ENCODE measurements at places on chromosomes 16 and 17. TPM values are rescaled to one million over a fixed set of nuclear protein-coding genes. Genes with fewer than 3 reads are reported as not detected.

GRCh38 chr17:28041844-28042656 is 427 bp upstream of the NLK start:
- H3K27ac ChIP-seq: peak overlapping the region; percentile 90
- H3K27me3 ChIP-seq: no peaks in the 10 kb centered on the region
- peak overlapping the region; percentile 78 for H3K4me3 ChIP-seq
- peaks cover 32% of the 10 kb centered on the region for H3K4me1 ChIP-seq
- H3K36me3 ChIP-seq: no peaks in the 10 kb centered on the region
- DNase-seq: no peak

- DNase-seq: no peak
- no peaks in the 10 kb centered on the region for H3K4me1 ChIP-seq
- no peaks in the 10 kb centered on the region for H3K27me3 ChIP-seq
- H3K27ac ChIP-seq: no peak overlapping the region
- H3K36me3 ChIP-seq: peaks cover 12% of the 10 kb centered on the region
These were observed 65.5 kb downstream of the DYNLRB2 start for GRCh38 chr16:80606221-80606766.

CDRT15L2 gene
- total RNA-seq: not detected

GRCh38 chr17:50055055-50055425 is 870 bp upstream of the ITGA3 start:
- peak overlapping the region; percentile 96 for H3K27ac ChIP-seq
- H3K4me1 ChIP-seq: peaks cover 64% of the 10 kb centered on the region
- no peaks in the 10 kb centered on the region for H3K36me3 ChIP-seq
- H3K4me3 ChIP-seq: peak overlapping the region; percentile 90
- no peaks in the 10 kb centered on the region for H3K27me3 ChIP-seq

All from upper lobe of right lung (tissue), 1 donor.